ENCODE measurements at places on chromosomes 6 and 20.

DNA sequence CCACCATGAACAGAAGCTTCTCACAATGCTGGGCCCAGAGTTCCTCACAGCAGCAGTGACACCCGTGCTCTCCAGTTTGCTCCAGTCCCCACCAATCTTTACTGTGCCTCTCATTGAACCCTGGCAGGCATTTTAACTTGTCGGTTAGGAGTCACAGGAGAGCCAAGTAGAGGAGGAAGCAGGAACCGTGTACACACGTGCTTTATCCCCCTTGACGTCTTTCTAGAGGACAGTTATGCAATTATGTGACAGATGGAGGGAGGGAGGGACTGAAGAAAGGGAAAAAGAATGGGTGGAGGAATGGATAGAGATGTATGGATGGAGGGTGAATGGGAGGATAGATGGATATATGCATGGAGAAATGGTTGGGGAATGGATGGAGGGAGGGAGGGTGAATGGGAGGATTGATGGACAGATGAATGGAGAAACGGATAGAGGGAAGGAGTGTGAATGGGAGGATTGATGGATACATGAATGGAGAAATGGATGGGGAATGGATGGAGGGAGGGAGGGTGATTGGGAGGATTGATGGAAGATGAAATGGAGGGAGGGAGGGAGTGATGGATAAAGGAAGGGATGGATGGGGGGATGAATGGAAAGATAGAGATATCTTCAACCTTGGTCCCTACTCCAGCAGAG lies 26.0 kb downstream of the RBM38 start:
- DNase-seq, result no peak

DNA sequence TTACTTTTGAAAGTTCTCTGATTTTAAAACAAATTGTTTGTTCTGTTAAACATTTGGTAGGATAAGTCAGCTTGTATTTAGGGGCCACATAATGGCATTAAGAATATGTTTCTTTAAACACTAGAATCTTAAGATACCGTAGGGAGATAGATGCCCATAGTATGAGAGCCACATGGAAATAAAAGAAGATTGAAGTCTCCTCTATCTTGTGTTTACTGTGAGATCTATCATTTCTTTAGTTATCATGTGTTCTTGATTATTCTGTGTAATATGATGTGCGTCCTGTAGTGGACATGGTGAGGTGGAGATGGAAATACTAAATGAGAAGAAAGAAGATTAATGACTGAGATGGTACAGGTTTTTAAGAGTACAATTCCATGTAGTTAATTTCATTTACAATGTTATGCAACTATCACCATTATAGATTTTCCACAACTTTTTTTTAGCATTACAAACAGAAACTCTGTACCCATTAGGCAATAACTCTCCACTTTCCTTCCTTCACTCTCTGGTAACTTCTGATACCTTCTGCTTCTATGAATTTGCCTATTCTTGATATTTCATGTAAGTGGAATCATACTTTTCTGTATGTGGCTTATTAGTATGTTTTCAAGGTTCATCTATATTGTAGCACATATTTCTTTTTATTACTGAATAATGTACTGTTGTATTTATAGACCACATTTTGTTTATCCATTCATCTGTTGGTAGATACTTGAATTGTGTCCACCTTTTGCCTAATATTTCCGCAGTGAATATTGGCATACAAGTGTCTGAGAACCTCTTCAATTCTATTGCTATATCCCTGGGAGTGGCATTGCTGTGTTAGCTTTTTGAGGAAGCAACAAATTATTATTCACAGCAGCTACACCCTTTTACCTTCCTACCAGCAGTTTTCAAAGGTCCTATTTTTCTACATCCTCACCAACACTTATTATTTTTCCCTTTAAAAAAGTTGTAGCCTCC lies 11.5 kb downstream of the RNF146 start:
- DNase-seq, result no peak

GRCh38 chr6:28212510-28213212 lies 12.4 kb upstream of the ZSCAN9 start:
- DNase-seq, result peak; percentile 60

DNA sequence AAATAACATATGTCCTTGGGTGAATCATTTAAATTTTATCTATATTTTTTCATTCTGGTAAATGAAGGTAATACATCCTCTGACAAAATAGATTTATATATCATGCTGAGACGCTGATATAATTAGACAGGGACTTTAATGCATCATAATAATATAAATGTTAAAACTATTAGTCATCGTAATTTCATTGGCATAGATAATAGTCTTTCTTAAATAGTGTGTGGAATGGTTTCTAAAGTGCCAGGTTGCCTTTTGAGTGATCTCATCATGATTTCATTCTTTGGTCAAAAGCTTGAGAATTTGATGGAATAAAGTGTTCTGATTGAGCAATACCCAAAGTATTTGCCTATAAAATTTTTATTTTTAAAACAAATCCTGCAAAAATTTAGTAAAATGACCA lies 43.2 kb upstream of the BMP5 start:
- no peak for DNase-seq

DNA sequence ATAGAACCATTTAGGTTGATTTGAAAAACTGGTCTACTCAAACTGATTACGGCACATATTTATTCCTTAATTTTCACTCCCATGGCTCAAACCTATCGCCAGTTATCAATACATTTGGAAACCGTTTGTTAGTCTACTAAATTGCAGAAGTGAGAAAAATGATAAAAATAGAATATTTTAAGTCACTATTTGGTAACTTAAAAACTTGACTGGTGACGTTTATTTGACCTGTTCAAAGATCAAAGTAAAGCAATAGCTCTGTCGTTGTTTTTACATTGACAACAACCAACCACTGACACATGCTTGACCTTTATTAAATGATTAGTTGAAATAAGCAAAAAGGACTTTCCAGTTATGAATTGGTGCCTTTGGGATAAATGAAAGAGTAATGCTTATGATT lies 402.9 kb upstream of the MAP3K7 start:
- no peak for DNase-seq

DNA sequence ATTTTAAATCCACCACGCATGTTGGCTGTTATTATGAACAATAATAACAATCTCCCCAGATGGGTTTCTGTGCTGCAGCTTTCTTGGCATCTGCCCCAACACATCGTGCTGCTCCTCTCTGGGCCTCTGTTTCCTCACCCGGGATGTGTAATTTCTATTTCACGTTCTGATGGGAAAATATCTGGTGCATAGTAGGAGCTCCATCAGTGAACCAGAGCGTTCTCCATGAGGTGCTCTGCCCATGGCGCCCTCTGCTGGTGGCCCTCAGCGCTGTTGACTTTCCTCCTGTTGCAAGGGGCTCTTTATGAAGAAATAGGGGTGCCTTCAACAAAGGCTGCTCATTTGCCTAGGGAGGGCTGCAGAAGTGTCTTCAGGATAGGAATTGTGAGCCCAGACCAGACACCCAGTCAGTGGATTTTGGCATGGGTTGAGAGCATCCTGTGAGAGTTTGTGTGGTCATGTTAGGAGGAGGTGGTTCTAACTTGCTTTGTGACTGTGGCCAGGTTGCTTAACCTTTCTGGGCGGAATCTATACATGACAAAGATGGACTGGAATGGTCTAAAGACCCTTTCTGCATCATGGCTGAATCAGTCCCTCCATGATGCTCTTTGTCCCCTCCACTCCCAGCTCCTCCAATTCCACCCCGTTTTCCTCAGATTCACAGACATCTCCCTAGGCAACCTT lies 8.1 kb downstream of the SCRT2 start:
- DNase-seq, result peak; percentile 72

- DNase-seq, result peak; percentile 33
Measured at GRCh38 chr20:16803965-16804792, 56.0 kb downstream of the OTOR start.

- no peak for DNase-seq
Measured at GRCh38 chr6:153849072-153849779, 189.8 kb upstream of the OPRM1 start.

- no peak for DNase-seq
Measured at GRCh38 chr6:136989571-136990241, 55.1 kb downstream of the IL20RA start.

- peak; percentile 47 for DNase-seq
Measured at GRCh38 chr20:1801929-1802306, 93.3 kb upstream of the SIRPA start.

GRCh38 chr6:40898073-40898472 lies 140.9 kb downstream of the UNC5CL start:
- no peak for DNase-seq

DNA sequence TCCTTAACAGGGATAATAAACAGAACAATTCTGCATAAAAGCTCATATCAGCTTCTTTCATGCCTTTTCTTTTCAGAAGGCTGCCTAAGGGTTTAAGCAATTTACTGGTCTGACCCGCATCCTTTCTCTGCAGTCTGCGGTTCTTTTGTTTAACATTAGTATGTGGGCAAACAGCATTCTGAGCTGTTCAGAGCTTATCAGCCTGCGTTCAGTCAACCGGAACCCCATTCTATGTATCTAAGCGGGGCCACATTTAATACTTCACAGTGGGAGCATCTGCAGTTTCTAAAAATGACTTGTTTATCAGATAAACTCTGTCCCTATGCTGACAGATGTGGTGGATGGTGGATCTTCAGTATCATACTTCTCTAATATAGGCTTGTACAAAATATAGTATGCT lies 758.9 kb upstream of the MMS22L start:
- no peak for DNase-seq

DNA sequence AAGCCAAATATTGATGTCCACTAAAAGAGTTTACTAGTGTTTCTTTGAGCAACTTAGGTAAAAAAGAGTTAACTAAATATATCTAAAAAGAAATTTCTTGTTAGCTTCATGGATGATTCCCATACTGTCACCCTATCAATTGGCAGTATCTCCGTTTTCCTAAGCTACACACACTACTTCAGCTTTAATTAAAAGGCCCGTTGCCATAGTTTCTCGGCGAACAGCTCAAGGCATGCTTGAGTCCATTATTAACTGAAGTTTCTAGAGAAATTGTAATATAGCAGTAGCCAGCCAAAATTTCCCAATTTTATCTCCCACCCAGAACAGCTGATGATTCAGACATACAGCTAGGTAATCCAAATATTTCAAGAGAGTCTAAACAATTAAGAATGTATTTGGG lies 20.0 kb upstream of the BEND6 start:
- no peak for DNase-seq

GRCh38 chr6:119497988-119498727 lies 148.6 kb upstream of the MAN1A1 start:
- DNase-seq, result no peak

GRCh38 chr20:53939572-53940359 lies 130.6 kb downstream of the BCAS1 start:
- DNase-seq, result peak; percentile 98

DNA sequence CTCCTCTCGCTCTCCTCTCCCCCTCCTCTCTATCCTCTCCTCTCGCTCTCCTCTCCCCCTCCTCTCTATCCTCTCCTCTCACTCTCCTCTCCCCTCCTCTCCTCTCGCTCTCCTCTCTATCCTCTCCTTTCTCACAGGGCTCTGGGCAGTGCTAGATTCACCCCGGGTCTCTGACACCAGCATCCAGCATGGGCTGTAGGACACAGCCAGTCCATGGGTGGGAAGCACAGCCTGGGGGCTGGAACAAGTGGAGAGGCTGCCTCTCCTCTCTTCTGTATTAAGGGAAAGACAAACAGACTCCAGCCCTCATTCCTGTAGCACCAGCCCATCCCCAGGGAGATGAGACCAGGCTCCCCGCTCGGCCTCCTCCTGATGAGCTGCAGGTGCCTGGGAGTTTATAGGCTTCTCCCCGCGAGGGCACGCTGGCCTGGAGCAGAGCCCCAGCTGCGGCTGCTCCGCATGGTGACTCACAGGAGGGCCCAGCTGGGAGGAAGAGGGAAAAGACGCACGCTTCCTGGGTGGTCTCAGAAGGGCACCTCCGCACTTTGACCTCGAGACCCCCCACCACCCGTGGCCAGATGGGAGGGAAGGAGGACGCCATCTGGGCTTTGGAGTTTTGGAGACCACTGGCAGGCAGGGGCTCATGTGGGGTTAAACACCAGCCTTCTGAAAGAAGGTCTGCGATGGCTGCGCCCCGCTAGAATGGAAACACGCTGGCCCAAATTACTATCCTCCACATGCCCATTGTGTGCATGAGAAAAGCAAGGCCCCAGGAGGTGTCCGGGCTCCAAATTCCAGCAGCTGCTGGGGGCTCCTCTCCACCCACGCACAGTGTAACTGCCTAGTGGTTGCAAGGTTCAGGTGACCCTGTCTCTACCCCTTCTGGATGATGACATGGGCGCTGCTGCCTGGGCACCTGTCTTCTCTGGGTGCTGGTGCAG lies 68.0 kb downstream of the BMP7 start:
- no peak for DNase-seq

DNA sequence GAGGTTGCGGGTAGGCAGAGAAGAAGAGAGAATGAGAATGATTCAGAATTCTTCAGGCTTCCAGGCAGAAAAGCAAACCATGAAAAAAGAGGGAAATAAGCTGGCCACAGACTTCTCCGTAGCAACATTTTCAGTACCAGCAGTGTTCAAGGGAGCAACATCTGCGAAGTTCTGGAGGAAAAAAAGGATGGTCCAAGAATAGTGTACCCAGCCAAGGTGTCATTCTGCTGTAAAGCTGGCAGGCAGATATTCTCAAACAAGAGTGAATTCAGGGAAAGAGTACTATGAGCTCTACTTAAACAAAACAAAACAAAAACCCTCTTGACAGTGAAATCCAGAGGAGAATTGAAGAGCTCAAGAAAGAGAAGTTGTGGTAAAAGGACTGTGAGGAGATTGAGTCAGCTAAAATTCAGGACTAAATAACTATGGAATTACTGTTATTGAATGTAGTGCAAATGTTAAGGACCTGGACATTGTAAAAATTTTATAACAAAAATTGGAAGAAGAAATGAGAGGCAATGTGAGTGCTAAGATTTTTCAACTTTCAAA lies 86.5 kb downstream of the ATRN start:
- peak; percentile 4 for DNase-seq

DNA sequence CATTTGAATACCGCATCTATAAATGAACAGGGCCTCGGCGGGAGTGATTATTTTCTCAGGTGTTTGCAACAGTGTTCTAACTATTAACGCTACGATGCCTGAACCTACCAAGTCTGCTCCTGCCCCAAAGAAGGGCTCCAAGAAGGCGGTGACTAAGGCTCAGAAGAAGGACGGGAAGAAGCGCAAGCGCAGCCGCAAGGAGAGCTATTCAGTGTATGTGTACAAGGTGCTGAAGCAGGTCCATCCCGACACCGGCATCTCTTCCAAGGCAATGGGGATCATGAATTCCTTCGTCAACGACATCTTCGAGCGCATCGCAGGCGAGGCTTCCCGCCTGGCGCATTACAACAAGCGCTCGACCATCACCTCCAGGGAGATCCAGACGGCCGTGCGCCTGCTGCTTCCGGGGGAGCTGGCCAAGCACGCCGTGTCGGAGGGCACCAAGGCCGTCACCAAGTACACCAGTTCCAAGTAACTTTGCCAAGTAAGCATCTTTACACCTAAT lies 70.9 kb downstream of the HFE start:
- no peak for DNase-seq

GRCh38 chr20:19589787-19590362 lies 168.2 kb upstream of the RIN2 start:
- DNase-seq, result no peak
